ENCODE measurements at places on chromosomes 7 and 10. TPM values are rescaled to one million over a fixed set of nuclear protein-coding genes. Genes with fewer than 3 reads are reported as not detected.

DNA sequence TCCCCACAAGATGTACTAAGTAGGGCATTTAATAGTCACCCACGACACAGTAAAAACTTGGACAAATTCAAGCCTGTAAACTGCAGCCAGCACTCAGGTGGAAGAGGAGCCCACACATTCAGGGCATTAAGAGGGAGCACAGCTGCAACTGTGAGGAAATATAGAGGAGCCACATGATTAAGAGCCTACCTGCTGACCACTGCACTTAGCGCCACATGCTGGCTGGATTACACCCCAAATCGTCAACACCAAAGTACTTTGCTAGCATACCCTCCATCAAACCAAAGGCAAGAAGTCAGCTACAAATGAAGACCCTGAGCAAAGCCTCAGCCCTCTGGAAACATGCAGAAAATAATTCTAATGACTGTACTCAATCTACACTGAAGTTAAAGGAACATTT lies 322.3 kb upstream of the PLXDC2 start:
- H3K36me3 ChIP-seq = no peaks in the 10 kb centered on the region
- DNase-seq = no peak
- H3K27me3 ChIP-seq = no peaks in the 10 kb centered on the region
- H3K27ac ChIP-seq = no peak overlapping the region
- no peak overlapping the region for H3K4me3 ChIP-seq

- DNase-seq = no peak
- H3K27ac ChIP-seq = no peak overlapping the region
- no peaks in the 10 kb centered on the region for H3K4me1 ChIP-seq
- no peaks in the 10 kb centered on the region for H3K27me3 ChIP-seq
- H3K36me3 ChIP-seq = no peaks in the 10 kb centered on the region
These were observed 101.1 kb upstream of the BMPER start for GRCh38 chr7:33804140-33804660.

DNA sequence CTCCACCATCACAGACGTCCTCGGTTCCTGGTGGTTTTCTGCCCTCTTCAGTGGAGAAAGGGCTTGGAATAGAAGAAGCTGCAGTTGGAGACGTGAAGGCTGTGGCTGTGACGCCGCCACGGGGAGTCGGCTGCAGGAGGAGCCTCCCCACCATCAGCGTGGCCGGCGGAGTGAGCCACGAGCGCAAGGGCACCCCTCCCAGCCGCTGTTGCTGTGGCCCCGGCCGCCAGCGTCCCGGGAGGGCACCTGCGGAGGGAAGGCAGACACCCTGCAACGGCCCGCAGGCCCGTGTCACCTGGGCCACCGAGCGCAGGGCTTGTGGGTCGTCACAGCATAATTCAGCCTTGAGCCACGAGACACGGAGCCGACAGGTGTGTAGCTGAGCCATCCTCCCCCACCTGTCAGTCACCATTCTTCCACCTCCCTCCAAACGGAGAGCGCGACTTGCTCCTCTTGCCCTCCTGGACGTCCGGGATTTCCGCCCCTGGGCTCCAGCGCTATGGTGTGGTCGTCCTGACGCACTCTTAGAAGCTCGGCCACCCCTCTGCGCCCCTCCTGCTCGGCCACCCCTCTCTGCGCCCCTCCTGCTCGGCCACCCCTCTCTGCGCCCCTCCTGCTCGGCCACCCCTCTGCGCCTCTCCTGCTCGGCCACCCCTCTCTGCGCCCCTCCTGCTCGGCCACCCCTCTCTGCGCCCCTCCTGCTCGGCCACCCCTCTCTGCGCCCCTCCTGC lies 102.7 kb downstream of the PTPRN2 start:
- DNase-seq = no peak
- H3K27ac ChIP-seq = no peak overlapping the region
- H3K4me3 ChIP-seq = no peak overlapping the region

Gene RBP4
- total RNA-seq = 5.3 TPM

Gene PPP2R2D
- 55.2 TPM for total RNA-seq

Gene ADCY1
- total RNA-seq = 4.5 TPM

Gene ABCB4
- 1.1 TPM for total RNA-seq

- no peaks in the 10 kb centered on the region for H3K36me3 ChIP-seq
- DNase-seq = no peak
- no peaks in the 10 kb centered on the region for H3K4me1 ChIP-seq
- no peak overlapping the region for H3K27ac ChIP-seq
These were observed 143.5 kb upstream of the UNC5B start for GRCh38 chr10:71068861-71069271.

DNA sequence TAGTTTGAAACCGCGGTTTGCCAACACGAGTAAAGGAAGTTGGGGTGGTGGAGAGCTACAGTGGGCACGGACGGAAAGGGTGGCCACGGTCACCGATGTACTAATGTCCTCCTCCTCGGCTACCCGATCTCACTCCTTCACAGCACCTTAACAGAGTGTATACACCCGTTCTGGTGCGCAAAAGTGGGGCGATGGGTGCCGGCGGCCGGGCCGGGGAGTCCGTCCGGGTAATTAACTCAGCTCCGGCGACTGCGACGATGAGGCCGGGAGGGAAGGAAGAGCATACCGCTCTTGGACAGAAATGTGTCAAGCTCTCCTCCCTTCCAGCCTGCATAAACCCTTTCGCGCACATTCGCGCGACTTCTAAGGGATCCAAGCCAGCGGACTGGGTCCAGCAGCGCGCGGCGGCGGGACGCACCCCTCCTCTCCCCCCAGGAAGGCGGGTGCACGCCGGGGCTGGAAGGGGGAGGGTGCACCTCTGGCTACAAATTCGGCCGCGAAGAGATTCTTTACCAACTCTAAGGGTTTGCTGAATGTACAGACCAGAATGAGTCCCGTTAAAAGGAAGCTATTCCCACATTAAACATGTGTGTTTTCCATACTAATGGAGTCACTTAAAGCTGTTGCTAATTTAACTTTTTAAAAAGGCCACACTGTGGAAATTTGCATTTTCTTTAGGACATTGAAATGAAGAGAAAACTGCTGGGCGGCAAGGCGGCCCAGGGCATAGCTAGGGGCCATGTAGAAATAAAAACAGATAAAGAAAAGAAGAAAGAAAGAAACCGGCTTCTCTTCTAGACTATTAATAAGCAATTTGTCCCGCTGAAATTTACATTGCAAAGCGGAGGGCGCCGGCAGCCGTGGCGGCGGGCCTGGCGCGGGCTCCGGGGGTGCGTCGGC lies 6.6 kb upstream of the EBF3 start:
- H3K4me1 ChIP-seq = no peaks in the 10 kb centered on the region
- H3K27me3 ChIP-seq = peaks cover 64% of the 10 kb centered on the region
- no peak overlapping the region for H3K4me3 ChIP-seq
- DNase-seq = no peak
- H3K27ac ChIP-seq = no peak overlapping the region

GRCh38 chr10:66717231-66717981 lies 208.4 kb upstream of the LRRTM3 start:
- no peaks in the 10 kb centered on the region for H3K4me1 ChIP-seq
- H3K27ac ChIP-seq = no peak overlapping the region
- DNase-seq = no peak

DNA sequence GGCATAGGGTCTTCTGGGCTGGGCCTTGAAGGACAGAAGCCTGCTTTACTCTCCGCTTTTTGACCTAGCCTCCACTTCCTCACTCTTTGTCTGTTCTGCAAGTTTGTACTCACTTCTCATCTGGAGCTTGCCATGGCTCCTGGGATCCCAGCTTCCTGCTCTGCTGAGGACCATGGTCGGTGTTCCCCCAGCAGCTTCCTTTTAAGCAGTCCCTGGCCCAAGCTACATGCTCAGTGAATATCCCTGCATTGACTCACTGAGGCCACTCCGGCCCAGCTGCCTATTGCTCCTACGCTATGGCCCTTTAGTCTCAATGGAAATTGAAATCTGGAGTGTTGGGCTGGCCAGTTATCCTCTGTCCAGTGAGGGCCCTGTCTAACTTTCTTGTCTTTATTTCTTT lies 427.7 kb downstream of the RPS24 start:
- H3K27ac ChIP-seq = no peak overlapping the region
- DNase-seq = no peak

- DNase-seq = no peak
- H3K36me3 ChIP-seq = no peaks in the 10 kb centered on the region
- H3K27me3 ChIP-seq = no peaks in the 10 kb centered on the region
- H3K4me3 ChIP-seq = no peak overlapping the region
These were observed 55.9 kb downstream of the ATXN7L1 start for GRCh38 chr7:105820363-105821066.

- DNase-seq = no peak
- H3K4me1 ChIP-seq = no peaks in the 10 kb centered on the region
- H3K36me3 ChIP-seq = no peaks in the 10 kb centered on the region
These were observed 55.4 kb downstream of the LANCL2 start for GRCh38 chr7:55420530-55420929.

DNA sequence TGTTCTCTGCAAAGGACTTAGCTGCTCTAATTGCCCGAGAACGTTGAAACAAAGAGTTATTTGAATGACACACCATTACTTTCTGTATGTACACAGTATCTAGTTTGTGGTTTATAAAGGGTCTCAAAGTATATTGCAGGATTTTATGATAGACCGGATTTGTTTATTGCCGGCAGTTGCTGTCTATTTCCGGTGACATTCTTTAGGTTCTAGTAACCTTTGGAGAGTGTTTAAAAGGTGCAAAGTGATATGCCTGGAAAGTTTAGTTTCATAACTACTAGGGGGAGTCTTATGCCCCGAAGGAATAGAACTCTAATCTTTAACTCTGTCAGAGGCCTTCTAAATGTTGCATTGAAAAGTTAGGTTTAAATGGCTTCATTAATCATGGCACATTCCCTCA lies 63.8 kb downstream of the PAPSS2 start:
- H3K4me1 ChIP-seq = no peaks in the 10 kb centered on the region
- no peaks in the 10 kb centered on the region for H3K36me3 ChIP-seq
- H3K27ac ChIP-seq = no peak overlapping the region
- H3K27me3 ChIP-seq = no peaks in the 10 kb centered on the region
- no peak for DNase-seq

Gene OR6V1
- total RNA-seq = not detected

Gene MALRD1
- 2.1 TPM for total RNA-seq

DNA sequence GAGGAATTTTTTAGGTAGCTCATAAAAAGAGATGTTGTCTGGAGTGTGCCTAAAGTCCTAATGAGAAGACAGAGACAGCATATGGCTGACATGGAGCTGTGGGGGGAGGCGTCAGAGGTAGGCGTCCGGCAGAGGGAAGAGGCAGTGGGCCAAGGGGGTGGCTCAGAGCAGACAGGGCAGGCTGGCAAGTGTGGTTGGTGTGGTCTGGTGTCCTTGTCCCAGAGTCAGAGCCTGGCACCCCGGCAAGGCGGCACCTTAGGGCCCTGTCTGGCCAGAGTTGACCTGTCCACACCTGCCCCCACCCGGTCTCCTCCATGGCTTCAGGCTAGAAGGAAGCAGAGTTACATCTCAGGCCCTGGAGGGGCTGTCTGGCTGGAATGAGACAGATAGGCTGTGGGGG lies 220.3 kb upstream of the ZNF32 start:
- no peaks in the 10 kb centered on the region for H3K4me1 ChIP-seq
- H3K27me3 ChIP-seq = no peaks in the 10 kb centered on the region
- H3K4me3 ChIP-seq = no peak overlapping the region
- H3K27ac ChIP-seq = no peak overlapping the region
- no peaks in the 10 kb centered on the region for H3K36me3 ChIP-seq
- no peak for DNase-seq

DNA sequence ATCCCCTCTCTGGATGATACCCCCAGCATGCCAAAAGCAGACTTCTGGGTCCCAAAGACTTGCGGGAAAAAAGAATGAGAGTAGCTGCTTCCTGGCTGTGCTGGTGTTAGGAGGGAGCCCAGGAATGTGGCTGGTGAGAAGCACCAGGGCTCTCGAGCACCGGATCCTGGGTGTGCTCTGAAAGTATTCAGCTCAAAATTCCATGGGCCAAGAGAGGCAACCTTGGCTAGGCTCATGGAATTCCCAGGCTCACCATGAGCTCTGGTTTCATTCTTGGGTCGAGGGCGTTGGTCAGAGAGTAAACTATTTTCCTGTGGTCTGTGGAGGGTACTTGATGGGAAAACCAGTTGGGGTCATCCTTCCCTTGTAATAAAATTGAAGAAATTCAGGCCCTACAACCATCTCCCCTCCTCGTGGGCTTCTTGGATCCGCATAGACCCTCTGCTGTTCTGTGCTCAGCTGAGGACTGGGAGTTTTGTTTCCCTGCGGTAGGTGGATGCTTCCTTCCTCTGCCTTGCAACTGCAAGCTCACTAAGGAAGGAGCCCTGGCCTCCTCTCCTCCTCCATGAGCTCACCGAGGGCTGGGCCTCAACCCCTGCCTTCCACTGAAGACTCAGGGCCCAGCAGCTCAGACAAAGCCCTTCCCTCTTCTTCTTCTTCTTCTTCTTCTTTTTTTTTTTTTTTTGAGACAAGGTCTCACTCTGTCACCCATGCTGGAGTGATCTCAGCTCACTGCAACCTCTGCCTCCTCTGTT lies 34.5 kb upstream of the AQP1 start:
- no peak overlapping the region for H3K27ac ChIP-seq
- H3K4me3 ChIP-seq = no peak overlapping the region
- DNase-seq = no peak
- H3K36me3 ChIP-seq = no peaks in the 10 kb centered on the region

DNA sequence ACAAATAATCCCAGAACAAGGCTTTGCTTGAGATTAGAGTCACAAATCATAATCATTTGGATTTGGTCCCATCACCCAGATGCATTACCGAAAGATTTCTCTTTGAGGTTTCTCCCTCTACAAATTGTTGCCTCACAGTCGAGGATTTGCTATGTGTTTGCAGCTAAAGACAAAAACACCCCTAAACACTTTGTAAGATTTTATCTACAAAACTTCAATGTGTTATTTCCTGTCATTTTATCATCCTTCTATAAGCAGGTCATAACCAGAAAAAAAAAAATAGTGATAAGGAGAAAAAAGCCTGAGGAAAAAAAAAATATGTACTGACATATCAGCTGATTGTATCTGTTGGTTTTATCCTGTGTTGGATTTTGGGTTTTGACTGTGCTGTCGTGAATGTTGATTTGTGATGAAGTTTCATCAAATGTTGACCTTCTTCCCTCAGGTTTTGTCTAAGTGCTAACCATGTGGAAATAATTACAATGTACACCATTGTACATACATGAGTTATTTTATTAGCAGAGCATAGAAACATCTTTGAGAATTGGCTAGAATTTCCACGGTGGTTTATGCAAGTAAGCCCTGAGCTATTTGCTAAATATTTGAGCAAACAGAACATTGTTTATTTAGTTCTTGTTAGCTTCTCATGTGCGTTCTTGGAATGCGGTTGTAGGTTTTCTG lies 274.4 kb downstream of the NEBL start:
- H3K4me3 ChIP-seq = no peak overlapping the region
- H3K27ac ChIP-seq = no peak overlapping the region
- H3K36me3 ChIP-seq = no peaks in the 10 kb centered on the region

Gene SUN3
- total RNA-seq = not detected

- no peak overlapping the region for H3K27ac ChIP-seq
- no peaks in the 10 kb centered on the region for H3K4me1 ChIP-seq
- no peaks in the 10 kb centered on the region for H3K27me3 ChIP-seq
- peaks cover 2% of the 10 kb centered on the region for H3K36me3 ChIP-seq
- no peak overlapping the region for H3K4me3 ChIP-seq
These were observed 7.1 kb downstream of the ZSCAN25 start for GRCh38 chr7:99623702-99624447.

Gene CPVL
- 4.7 TPM for total RNA-seq

DNA sequence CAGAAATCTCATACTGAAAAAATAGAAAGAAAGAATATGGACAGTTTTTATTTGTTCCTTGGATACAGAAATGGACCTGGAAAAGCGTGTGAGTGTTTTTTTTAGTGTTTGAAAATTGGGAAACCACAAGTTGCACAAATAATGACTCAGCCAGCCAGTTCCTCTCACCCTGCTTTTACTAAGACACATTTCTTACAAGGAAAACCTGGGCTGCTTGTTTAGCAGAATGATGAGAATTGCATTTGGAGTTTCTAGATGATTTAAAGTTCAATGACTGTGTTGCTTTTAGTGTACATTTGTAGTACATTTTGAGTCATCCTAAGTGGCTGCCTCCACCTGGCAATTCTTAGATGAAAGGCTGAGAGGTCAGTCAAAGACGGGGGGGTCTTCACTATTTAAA lies 218.7 kb downstream of the ABCA13 start:
- no peak overlapping the region for H3K4me3 ChIP-seq
- H3K36me3 ChIP-seq = no peaks in the 10 kb centered on the region
- no peaks in the 10 kb centered on the region for H3K4me1 ChIP-seq
- DNase-seq = no peak
